ENCODE measurements at places on chromosomes 7 and 10. TPM values are rescaled to one million over a fixed set of nuclear protein-coding genes. Genes with fewer than 3 reads are reported as not detected.

Gene TFR2
- total RNA-seq: 0.25 TPM

Gene NPTX2
- 13.0 TPM for total RNA-seq

Gene DOCK1
- total RNA-seq: 64.6 TPM

- DNase-seq: no peak
- no peaks in the 10 kb centered on the region for H3K4me1 ChIP-seq
- H3K27ac ChIP-seq: no peak overlapping the region
- H3K36me3 ChIP-seq: no peaks in the 10 kb centered on the region
These were observed 189.3 kb downstream of the ABCA13 start for GRCh38 chr7:48360574-48360973.

GRCh38 chr7:149454006-149454405 is 6.9 kb downstream of the ZNF777 start:
- H3K36me3 ChIP-seq: peaks cover 5% of the 10 kb centered on the region
- no peak overlapping the region for H3K4me3 ChIP-seq
- peaks cover 10% of the 10 kb centered on the region for H3K4me1 ChIP-seq
- no peak overlapping the region for H3K27ac ChIP-seq

DNA sequence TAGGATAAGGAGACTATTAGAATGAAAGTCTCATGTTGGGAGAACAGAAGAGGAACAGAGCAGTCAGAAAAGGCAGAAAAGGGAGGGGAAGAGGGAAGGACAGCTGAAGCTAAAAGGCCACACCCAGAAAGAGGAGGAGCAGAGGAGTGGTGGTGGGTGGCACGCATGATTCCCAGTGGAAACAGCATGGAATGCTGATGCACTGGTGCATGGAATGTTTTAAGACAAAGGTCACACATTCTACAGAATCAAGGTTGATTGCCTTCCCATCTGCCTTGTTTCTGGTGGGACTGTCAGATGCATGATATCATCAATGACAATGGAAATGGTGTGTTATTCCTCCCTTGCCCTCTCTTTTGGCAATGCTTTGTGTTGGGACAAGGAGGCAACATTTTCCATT is 285.4 kb upstream of the MKI67 start:
- H3K27ac ChIP-seq: no peak overlapping the region
- no peaks in the 10 kb centered on the region for H3K27me3 ChIP-seq
- no peak overlapping the region for H3K4me3 ChIP-seq
- no peak for DNase-seq

- H3K27ac ChIP-seq: peak overlapping the region; percentile 63
- no peak for DNase-seq
- H3K4me1 ChIP-seq: peaks cover 25% of the 10 kb centered on the region
- H3K27me3 ChIP-seq: no peaks in the 10 kb centered on the region
- peak overlapping the region; percentile 46 for H3K4me3 ChIP-seq
These were observed 11.5 kb upstream of the OGA start for GRCh38 chr10:101829561-101830315.

Measured in vagina (tissue), 2 donors.